ENCODE measurements at places on chromosomes 5 and 9. TPM values are rescaled to one million over a fixed set of nuclear protein-coding genes. Genes with fewer than 3 reads are reported as not detected.
A peak's percentile ranks its signal among the peaks of the same experiment; 100 is the strongest.

Gene LCN15
- total RNA-seq, result not detected

Gene BICD2
- 41.9 TPM for total RNA-seq

Gene PCSK1
- not detected for total RNA-seq

- no peaks in the 10 kb centered on the region for H3K36me3 ChIP-seq
- H3K27ac ChIP-seq, result no peak overlapping the region
- no peaks in the 10 kb centered on the region for H3K27me3 ChIP-seq
- DNase-seq, result no peak
Observed at GRCh38 chr9:104914466-104914865, 13.5 kb downstream of the ABCA1 start.

- DNase-seq, result no peak
- H3K27ac ChIP-seq, result peak overlapping the region; percentile 9
- H3K4me1 ChIP-seq, result peaks cover 15% of the 10 kb centered on the region
- no peak overlapping the region for H3K4me3 ChIP-seq
- no peaks in the 10 kb centered on the region for H3K27me3 ChIP-seq
- peaks cover 2% of the 10 kb centered on the region for H3K36me3 ChIP-seq
Observed at GRCh38 chr5:132251220-132251725, 6.2 kb upstream of the PDLIM4 start.

GRCh38 chr5:178210686-178211085 lies 6.4 kb downstream of the HNRNPAB start:
- H3K27me3 ChIP-seq, result no peaks in the 10 kb centered on the region
- peaks cover 26% of the 10 kb centered on the region for H3K4me1 ChIP-seq
- DNase-seq, result no peak
- H3K27ac ChIP-seq, result no peak overlapping the region
- H3K36me3 ChIP-seq, result peaks cover 43% of the 10 kb centered on the region

GRCh38 chr5:115873392-115873791 lies 31.7 kb downstream of the AP3S1 start:
- H3K4me1 ChIP-seq, result peaks cover 21% of the 10 kb centered on the region
- no peak overlapping the region for H3K27ac ChIP-seq
- no peaks in the 10 kb centered on the region for H3K27me3 ChIP-seq
- H3K36me3 ChIP-seq, result peaks cover 24% of the 10 kb centered on the region
- no peak overlapping the region for H3K4me3 ChIP-seq

GRCh38 chr5:32586276-32586599 lies 881 bp downstream of the SUB1 start:
- no peak for DNase-seq
- H3K27ac ChIP-seq, result peak overlapping the region; percentile 97
- H3K27me3 ChIP-seq, result no peaks in the 10 kb centered on the region
- peaks cover 7% of the 10 kb centered on the region for H3K36me3 ChIP-seq
- peak overlapping the region; percentile 98 for H3K4me3 ChIP-seq

DNA sequence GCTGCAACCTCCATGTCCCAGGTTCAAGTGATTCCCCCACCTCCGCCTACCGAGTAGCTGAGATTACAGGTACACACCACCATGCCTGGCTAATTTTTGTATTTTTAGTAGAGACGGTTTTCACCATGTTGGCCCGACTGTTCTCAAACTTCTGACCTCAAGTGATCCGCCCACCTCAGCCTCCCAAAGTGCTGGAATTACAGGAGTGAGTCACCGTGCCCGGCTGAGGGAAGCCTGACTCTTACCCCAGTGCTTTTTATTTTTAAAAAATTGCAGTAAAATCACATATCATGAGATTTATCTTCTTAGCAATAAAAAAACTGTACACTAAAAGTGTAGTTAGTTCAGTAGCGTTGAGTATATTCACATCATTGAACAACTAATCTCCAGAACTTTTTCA lies 105.3 kb downstream of the SLIT3 start:
- peak overlapping the region; percentile 74 for H3K27ac ChIP-seq
- DNase-seq, result no peak
- no peaks in the 10 kb centered on the region for H3K27me3 ChIP-seq
- H3K4me1 ChIP-seq, result peaks cover 47% of the 10 kb centered on the region
- no peak overlapping the region for H3K4me3 ChIP-seq
- no peaks in the 10 kb centered on the region for H3K36me3 ChIP-seq

GRCh38 chr9:2359891-2360471 lies 261.6 kb upstream of the VLDLR start:
- peaks cover 13% of the 10 kb centered on the region for H3K4me1 ChIP-seq
- peaks cover 4% of the 10 kb centered on the region for H3K36me3 ChIP-seq
- H3K27me3 ChIP-seq, result peaks cover 5% of the 10 kb centered on the region
- H3K27ac ChIP-seq, result no peak overlapping the region

GRCh38 chr9:8284884-8285283 lies 485.3 kb upstream of the DMAC1 start:
- no peak for DNase-seq
- peaks cover 22% of the 10 kb centered on the region for H3K27me3 ChIP-seq
- no peak overlapping the region for H3K4me3 ChIP-seq
- no peaks in the 10 kb centered on the region for H3K36me3 ChIP-seq
- no peak overlapping the region for H3K27ac ChIP-seq

- no peaks in the 10 kb centered on the region for H3K36me3 ChIP-seq
- no peak overlapping the region for H3K27ac ChIP-seq
- no peaks in the 10 kb centered on the region for H3K4me1 ChIP-seq
Observed at GRCh38 chr5:64457846-64458245, 48.0 kb upstream of the RGS7BP start.
